ENCODE measurements at places on chromosomes 13 and 19.

DNA sequence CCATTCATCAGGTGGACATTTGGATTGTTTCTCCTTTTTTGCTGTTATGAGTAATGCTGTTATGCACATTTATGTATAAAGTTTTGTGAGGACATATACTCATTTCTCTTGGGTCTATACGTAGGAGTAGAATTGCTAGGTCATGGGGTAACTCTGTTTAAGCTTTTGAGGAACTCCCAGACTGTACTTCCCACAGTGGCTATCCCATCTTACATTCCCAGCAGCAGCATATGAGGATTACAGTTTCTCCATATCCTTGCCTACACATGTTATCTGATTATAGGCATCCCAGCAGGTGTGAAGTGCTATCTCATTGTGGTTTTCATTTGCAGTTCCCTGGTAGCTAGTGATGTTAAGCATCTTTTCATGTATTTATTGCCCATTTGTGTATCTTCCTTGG lies 5.9 kb downstream of the ZSCAN22 start:
- H3K36me3 ChIP-seq, result peaks cover 8% of the 10 kb centered on the region
- H3K27me3 ChIP-seq, result no peaks in the 10 kb centered on the region
- no peak for DNase-seq

GRCh38 chr19:14733574-14733973 lies 43.7 kb downstream of the ZNF333 start:
- no peak overlapping the region for H3K27ac ChIP-seq
- H3K36me3 ChIP-seq, result no peaks in the 10 kb centered on the region

DNA sequence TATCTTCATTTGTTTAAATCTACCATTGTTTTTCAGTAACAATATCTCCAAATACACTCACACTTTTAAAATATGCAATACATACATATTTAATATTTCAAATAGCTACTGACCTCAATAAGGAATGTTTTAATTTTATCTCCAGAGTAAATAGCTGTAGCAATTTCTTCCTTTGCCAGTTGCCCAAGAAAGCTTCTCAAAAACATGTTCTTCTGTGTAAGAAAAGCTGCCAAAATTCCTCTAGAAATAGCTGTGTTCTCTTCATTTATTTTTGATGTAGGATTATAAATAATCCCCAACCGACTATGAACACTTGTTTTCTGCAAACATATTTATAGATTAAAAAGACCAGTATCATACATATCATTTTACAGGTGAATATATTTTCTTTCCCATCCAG lies 150.5 kb downstream of the UGGT2 start:
- H3K27me3 ChIP-seq, result no peaks in the 10 kb centered on the region
- H3K4me3 ChIP-seq, result no peak overlapping the region
- H3K4me1 ChIP-seq, result no peaks in the 10 kb centered on the region
- no peak for DNase-seq
- H3K36me3 ChIP-seq, result peaks cover 8% of the 10 kb centered on the region

- peak overlapping the region; percentile 50 for H3K4me3 ChIP-seq
- no peak for DNase-seq
- peaks cover 39% of the 10 kb centered on the region for H3K27me3 ChIP-seq
- H3K36me3 ChIP-seq, result no peaks in the 10 kb centered on the region
- H3K27ac ChIP-seq, result no peak overlapping the region
Measured at GRCh38 chr13:99970651-99971575, 654 bp downstream of the ZIC5 start.

DNA sequence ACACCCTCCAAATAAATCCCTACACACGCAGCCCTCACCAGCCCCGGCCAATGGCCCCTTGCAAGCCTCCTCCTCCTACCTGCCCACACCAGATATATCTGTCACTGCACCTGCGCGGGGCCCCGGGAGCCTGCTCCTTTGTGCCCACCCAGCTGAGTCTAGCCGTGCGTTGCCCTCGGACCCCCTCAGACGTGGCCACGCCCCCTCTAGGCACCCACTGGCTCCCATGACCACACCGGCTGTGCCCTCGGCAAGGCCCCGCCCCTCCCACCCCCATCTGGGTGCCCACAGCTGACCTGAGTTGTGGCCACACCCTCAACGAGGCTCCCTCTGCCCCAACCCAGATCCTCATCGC lies 6.3 kb upstream of the PNPLA6 start:
- H3K27ac ChIP-seq, result no peak overlapping the region
- H3K36me3 ChIP-seq, result peaks cover 2% of the 10 kb centered on the region
- no peak overlapping the region for H3K4me3 ChIP-seq
- H3K4me1 ChIP-seq, result peaks cover 10% of the 10 kb centered on the region
- DNase-seq, result no peak

All from HepG2 (cell line).